ENCODE measurements at places on chromosomes 6 and 20. TPM values are rescaled to one million over a fixed set of nuclear protein-coding genes. Genes with fewer than 3 reads are reported as not detected.
A peak's percentile ranks its signal among the peaks of the same experiment; 100 is the strongest.

DNA sequence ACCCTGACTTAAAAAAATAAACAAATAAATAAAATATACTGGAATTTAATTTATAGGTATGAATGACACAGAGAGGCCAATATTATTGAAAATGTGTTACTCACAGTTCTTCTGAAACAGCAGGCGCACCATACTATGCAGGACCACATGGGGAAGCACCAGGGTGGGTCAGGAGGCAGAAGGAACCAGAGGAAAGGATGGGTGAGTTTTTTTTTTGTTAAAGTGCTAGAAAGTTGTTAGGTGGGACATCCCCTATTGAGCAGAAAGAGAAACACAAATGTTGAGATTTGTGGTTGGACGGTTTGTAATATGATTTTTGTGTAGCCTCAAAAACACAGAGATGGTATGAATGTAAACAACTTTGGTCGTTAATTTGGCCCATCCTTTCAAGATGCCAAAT lies 26.0 kb downstream of the PTPRA start:
- DNase-seq, result no peak

DNA sequence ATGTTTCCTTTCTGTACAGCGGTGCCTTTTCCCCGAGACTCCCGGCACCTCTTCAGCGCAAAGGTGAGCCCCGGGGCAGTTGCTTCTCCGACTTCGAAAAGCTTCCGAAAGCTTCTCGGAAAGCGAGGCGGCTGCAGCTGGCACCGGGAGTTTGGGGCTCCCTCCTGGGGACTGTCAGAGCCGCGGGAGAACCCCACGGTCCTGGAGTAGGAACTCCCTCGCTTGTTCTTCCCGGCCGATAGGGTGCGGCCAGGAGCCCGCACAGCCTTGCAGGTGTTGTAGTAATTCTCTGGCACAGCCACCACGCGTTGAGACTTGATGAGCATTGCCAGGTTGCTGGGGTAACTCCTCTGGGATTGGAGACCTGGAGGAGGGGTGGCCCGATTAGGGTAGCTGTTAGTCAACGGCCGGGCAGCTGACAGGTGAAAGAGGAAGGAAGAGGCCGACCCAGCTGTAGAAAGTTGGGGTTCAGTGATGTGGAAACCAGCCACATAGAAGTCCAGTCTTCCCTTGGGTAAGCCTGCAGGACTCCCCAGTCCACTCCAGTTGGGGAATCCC lies 721 bp downstream of the KDM1B start:
- DNase-seq, result peak; percentile 70

The MACROD2 gene
- not detected for polyA plus RNA-seq

The POPDC3 gene
- 8.3 TPM for polyA plus RNA-seq

- no peak for DNase-seq
Measured at GRCh38 chr6:71460933-71461332, 172.3 kb downstream of the OGFRL1 start.

DNA sequence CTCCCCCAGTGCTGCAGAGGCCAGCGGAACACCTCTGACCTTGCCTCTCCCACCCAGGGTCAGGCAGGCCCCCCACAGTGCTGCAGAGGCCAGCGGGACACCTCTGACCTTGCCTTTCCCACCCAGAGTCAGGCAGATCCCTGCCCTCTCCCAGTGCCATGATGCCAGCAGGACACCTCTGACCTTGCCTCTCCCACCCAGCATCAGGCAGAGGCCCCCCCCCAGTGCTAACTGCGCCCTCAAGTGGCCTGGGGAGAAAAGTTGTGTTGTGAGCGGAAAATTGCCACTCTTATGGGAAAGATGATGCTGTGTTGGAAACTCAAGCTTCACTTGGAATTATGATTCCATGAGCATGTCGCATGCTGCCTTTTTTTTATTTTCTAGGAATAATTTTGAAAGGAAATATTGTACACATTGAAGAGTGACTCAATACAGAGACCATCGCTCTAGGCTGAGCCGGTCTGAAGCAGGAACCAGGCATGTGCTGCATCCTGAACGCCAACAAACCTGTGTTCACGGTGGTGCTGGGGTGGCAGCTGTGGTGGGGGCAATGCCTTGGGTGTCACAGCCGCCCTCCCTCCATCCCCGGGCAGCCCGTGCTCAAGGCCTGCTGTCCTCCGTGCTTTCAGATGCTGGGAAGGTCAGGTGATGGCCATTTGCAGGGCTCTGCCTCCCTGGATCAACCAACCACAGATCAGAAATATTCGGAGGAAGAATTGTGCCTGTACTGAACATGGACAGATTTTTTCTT lies 98.6 kb downstream of the CDH4 start:
- DNase-seq, result no peak

The KIAA0408 gene
- not detected for polyA plus RNA-seq

GRCh38 chr6:18324706-18325042 lies 60.3 kb upstream of the DEK start:
- DNase-seq, result no peak

The TREML2 gene
- 1.6 TPM for polyA plus RNA-seq

GRCh38 chr6:37617073-37617472 lies 80.6 kb downstream of the MDGA1 start:
- DNase-seq, result no peak

DNA sequence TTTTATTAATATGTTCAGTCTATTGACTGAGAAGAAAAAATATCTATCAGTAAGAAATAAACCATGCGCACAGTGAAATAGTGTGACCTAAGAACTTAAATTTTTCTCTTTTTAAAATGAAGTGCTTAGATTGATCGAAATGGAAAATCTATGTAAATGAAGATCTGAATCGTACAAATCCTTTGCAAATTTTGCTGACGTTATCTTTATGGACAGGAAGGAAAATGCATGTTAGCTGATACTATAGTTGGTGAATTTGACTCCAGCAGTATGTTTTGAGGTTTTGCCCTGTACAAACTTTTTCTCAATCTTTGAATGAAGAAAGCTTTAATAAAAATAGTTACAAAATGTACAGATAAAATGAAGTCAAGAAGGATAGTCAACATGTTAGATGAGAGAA lies 82.9 kb downstream of the NRN1 start:
- no peak for DNase-seq

GRCh38 chr6:142925575-142926110 lies 19.3 kb downstream of the HIVEP2 start:
- DNase-seq, result no peak

- DNase-seq, result no peak
Measured at GRCh38 chr6:48110436-48111142, 408 bp downstream of the PTCHD4 start.

The TAGAP gene
- not detected for polyA plus RNA-seq

DNA sequence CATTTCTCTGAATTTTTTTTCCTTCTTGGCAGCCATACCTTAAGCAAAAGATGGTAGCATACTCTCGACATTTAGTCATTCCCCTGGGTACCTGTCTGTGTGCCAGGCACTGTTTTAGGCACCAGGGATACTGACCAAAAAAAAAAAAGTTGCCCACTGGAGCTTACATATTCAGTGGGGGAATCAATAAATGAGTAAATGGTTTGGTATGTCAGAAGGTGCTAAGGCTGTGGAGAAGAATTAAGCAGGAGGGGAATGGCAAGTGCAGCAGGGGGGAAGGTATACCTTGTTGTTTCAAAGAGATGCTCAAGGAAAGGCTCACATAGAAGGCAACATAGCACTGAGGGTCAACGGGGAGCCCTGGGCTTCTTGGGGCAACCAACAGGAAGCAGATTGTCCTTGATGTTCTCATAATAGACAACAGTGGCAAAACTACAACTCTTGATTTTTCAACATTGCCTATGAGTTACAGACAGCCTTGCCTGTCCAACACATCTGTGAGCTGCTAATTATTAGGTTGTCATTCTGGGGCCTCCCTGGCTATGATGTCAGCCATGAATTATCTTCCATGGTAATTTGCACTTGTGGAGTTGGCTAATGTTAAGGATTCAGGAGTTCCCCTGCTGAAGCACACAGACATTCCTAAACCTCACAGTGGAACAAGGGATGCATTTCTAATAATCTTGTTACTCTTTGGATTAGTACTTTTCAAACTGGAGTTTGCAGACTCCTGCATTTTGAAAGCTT lies 19.6 kb downstream of the NT5E start:
- no peak for DNase-seq

DNA sequence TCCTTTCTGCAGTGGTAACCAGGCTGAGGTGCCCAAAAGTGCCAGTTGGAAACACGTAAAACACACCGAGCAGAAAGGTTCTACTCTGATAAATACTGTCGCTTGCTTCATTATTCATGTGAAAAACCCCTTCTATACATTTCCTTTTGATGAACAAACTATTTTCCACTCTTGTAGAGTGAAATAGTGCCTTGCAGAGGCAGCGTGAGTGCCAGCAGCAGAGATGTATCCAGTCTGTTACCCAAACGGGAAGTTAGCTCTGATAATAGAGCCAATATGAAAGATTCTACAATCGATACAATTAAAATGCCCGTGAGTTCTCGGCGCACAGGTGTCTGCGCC lies 1.5 kb downstream of the ZBTB46 start:
- no peak for DNase-seq

The TRAPPC3L gene
- not detected for polyA plus RNA-seq

DNA sequence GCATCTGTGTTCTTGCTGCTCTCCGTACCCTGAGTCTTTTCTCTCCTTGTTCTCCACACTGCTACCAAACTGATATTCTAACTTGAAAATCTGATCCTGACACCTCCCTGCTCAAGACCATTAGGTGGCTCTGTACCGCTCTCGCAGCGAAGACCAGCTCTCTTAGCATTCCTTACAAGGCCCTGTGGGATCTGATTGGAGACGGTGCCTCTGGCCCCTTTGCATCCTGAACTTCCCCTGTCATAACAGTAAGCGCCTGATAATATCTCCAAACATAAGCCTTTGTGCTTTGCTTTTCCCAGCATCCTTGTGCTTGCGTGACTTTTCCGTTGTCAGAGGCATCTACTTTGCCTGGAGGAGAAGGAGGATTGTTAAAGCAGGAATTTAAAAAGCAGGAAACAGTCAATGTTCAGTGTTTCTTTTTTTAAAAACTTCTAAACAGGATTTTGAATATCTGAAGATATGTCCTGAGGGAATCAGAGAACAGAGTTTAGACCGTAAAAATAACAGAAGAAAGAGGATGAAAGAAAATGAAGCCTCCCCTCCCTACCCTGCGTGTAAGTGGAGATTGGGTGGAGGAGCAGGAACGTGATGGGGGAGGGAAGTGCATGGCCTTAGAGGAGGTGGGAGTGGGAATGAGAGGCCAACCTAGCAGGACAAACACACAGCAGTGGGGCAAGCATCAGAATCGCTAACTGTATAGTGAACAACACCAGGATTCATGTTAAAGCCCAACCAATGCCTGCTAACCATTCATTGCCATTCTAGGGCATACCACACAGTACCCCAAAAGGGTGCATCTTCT lies 89.2 kb upstream of the STMND1 start:
- no peak for DNase-seq

DNA sequence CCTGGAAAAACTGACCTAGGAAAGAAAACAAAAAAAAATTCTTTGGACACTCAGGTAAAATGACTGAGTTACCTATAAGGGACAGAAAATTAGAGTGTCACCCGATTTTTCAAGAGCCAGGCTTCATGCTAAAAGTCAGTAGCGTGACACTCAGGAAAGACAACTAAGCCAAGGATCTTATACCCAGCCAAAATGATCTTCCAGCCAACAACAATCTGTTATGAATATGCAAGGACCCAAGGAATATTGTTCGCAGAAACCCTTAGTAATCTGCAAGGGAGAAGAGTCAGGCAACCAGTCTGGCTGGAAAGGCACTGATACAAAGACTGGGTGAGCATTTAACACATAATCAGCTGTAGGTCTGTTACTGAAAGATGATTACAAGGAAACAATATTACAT lies 203.6 kb downstream of the GMPR start:
- DNase-seq, result no peak

GRCh38 chr6:147834084-147834776 lies 325.7 kb downstream of the SAMD5 start:
- DNase-seq, result no peak

DNA sequence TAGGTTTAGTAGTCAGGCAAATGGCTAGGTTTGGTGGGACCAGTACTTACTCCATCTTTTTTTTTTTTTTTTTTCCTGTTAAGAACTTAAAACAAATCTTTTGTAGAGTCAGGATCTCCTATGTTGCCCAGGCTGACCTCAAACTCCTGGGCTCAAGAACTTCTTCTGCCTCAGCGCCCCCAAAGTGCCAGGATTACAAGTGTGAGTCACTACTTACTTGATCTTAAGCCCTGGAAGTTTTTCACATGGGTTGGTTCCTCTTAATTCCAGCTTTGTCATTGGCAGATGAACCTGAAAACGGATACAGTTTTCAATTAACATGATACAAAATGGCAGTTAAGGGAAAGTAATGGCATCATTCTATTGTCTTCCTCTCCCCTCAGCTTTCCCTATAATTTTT lies 179.4 kb upstream of the JAG1 start:
- DNase-seq, result no peak

- no peak for DNase-seq
Measured at GRCh38 chr20:34165018-34165619, 53.1 kb upstream of the EIF2S2 start.

The ERMARD gene
- polyA plus RNA-seq, result 32.7 TPM

- DNase-seq, result no peak
Measured at GRCh38 chr20:34268851-34269636, 27.8 kb downstream of the ASIP start.
